ENCODE measurements at places on chromosomes 12 and 14.

DNA sequence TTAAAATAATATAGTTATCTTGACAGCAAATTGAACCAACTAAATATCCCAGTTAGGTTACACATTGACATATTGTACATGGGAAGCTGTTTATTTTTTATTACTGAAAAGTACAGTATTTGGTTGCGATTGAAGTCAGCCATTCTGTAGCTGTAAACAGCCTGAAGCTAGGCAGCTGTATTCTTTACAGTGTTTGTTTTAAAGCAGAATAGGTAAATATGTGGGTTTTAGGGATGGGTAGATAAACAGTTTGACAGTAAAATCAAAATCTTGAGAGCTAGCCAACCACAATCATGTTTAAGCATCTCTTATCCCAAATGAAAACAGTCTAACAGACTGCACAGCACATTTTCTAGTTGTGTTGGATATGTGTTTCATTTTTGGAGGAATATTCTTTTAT lies 45.7 kb downstream of the TTC6 start:
- DNase-seq: no peak

- no peak for DNase-seq
Measured at GRCh38 chr12:116436561-116437249, 122.5 kb upstream of the MAP1LC3B2 start.

GRCh38 chr12:102776041-102776440 lies 141.0 kb downstream of the PAH start:
- no peak for DNase-seq

DNA sequence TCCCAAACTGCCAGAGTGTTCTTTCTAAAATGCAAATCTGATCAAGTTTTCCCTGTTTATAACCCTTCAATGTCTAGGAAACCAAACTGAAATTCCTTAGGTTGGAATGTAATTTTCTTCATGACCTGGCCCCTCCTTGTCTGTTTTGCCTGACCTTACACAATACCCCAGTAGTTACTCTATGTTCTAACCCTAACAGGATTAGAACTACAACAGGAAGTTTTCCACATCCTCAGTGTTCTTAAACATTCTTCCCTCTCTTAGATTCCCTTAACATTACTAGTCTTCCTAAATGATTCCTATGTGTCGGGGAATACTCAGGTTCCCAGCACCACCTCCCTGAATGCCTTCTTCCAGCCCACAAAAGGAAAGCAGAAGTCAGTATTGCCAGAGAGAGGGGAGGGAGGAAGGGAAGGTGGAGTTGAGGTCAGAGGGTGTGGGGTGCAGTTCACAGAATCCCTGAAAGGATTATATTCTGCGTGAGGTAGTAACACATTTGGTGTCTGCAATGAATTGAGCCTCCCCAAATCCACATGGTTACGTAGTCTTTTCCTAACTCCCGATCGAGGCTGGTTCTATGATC lies 72.6 kb downstream of the BBS10 start:
- DNase-seq: no peak

- DNase-seq: no peak
Measured at GRCh38 chr14:50943261-50943942, 881 bp downstream of the PYGL start.

DNA sequence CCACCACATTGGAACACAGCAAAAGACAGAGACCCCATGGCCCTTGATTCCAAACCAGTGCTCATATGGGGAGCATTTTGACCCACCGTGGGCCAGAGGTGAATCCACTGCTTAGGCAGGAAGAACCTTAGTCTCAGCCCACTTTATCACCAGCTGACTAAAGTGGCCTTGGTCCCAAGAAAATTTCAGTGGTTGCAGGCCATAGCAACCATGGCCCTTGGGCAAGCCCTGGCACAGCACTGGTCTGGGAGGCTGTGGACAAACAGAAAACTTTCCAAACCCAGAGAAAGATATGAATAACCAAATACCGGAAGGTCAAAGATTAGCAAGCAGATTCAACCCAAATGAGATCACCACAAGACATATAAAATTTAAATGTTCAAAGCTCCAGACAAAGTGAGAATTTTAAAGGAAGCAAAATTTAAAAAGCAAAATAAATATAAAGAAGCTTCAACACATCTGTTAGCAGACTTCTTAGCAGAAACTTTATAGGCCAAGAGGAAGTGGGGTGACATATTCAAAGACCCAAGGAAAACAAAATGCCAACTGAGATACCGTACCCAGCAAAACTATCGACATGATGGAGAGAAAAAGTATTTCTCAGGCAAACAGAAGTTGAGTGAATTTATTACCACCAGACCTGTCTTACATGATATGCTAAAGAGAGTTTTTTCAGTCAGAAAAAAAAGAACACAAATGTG lies 7.8 kb downstream of the KLRK1 start:
- DNase-seq: no peak

DNA sequence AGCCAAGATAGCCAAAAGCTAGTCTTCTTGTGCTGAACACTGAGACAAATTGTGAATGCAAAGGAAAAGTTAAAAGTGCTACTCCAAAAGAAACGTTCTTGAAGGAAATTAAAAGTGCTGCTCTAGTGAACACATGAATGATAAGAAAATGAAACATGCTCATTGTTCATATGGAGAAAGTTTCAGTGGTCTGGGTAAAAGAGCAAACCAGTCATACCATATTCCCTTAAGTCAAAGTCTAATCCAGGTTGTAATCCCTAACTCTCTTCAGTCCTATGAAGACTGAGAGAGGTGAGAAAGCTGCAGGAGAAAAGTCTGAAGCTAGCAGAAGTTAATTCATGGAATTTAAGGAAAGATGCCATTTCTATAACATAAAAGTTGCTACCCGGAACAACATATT lies 121.5 kb downstream of the MNAT1 start:
- no peak for DNase-seq

DNA sequence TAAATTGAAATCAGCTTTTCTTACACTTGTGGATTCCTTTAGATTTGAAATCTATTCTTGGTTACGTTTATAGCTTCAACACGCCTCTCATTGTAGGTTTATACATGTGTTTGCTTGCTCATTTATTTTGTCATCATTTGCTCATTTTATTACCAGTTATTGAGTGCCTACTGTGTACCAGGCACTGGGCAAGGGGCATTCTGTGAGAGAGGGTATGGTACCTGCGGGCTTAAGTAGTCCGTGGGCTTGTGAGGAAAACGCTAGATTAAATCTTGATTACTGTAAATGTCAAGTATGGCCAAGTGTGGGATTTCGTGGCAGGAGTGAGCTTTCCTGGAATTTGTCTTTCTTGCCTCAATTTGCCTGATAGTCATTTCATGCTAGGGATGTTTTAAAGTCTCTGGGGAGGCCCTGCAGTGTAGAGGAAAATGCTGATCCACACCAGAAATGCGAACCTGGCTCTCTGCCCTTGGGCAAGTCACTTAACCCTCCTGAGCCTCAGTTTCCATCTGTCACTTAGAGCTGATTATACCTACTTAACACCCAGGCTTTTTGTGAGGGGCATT lies 92.7 kb downstream of the CACNA1C start:
- DNase-seq: no peak

- DNase-seq: no peak
Measured at GRCh38 chr12:3042394-3042793, 34.8 kb upstream of the TSPAN9 start.

- no peak for DNase-seq
Measured at GRCh38 chr14:94934276-94934810, 164.4 kb upstream of the GSC start.

DNA sequence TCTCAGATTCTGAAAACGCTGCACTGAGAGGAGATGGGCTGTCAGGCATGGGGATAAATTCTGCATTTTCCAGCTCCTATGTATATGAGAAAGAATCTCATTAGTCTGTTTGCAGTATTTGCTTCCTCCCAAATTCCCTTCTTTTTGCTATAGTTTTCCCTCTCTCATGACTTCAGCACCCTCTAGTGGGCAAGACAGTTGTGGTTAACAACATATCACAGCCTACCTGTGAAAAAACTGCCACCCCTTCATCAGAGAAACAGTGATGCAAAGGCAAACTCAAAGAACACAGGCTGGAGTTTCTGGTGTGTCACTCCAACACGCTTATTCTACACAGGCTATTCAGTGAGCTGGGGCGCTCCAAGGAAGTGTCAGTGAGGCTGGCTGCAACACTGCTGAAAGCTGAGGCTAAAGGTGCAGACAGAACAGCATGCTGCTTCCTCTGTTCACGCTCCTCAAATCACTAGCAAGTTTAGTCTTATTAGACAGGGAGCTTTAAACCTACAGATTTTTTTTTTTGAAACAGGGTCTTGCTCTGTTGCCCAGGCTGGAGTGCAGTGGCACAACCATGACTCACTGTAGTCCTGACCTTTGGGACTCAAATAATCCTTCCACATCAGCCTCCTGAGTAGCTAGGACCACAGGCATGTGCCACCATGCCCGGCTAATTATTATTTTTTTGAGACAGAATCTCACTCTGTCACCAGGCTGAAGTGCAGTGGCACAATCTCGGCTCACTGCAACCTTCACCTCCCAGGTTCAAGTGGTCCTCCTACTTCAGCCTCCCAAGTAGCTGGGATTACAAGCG lies 19.3 kb downstream of the ZC2HC1C start:
- peak; percentile 17 for DNase-seq

DNA sequence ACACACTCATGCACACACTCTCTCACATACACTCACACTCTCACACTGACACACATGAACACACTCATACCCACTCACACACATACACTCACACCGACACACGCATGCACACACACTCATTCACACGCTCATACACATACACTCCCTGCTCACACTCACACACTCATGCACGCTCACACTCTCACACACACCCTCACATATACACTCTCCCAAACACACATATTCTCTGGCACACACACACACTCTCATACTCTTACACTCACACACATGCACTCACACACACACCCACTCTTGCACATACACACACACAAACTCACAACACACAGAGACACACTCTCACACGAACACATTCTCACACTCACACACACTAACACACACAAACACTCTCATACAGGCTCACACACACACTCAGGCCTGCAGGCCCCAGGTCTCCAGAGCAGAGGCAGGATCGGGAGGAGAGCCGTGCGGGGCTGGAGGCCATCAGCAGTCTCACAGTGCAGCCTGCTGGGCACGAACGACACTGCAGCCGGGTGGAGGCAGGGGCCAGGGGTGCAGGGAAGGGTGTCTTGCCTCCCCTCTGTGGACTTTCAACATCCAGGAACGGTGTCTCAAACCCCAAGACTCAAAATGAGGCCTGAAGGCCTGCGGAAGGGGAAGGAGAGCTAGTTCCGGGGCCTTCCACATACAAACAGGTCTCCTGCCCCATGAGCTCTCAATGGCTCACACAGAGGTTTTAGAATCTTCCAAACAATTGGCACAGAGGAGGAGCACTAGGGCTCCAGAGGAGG lies 148.7 kb downstream of the ANO2 start:
- no peak for DNase-seq

- DNase-seq: no peak
Measured at GRCh38 chr14:20682127-20682434, 2.3 kb upstream of the RNASE4 start.

DNA sequence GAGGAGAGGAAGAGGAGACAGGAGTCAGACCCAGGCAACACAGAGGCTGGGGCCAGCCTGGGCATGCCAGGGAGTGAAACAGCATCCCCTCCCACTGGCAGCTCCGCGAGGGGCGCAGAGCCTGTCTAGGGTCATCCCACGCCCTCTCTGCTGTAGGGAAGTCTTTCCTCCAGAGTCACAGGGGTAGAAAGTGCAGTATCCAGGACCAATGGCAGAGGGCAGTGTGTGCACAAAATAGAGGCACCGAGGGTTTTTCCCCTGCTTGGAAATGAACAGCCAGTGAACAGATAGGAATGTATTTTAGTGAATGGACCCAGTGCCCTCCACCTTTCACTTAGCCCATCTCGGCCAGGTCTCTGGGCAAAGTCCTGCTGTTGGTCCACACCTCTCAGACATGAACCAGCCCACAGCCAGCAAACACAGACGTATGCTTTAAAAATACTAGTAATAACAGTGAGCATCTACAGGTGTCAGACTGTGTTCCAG lies 9.4 kb upstream of the KRT74 start:
- DNase-seq: no peak

GRCh38 chr12:119788786-119789185 lies 88.3 kb downstream of the CIT start:
- DNase-seq: no peak

DNA sequence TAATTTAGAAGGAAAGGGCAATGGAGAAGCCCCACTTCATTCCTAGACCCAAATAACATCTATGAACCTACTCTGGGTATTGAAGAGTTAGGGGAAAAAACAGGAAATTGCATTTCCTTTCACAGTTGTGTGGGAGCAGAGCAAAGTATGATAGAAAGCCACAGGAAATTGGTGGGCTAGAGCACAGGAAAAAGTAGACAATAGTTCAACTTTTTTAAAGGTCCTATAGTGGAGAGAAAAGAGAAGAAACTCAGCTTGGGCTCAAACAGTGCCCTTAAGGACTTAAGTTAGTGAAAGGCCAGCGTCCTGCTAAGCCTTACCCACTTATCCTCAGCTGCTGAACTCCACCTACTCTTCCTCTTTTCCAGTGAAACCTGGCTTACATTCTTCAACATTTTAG lies 258.1 kb downstream of the DPY19L2 start:
- no peak for DNase-seq

GRCh38 chr12:45743247-45743646 lies 13.7 kb downstream of the ARID2 start:
- no peak for DNase-seq

DNA sequence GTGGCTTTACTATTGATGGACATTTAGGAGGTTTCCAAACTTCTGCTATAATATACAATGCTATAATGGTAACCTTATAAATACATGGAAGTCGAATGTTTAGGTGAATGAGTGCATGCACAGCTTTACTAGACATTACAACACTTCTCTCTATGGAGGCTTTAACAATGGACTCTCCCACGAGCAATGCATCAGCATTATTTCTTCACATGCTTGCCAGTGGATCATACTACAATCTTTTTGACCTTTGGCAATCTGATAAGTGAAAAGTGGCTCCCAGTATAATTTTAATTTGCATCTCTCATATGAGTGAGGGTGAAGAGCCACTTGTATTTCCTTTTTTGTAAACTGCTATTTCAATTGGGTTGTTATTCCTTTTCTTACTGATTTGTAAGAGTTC lies 18.2 kb downstream of the RDH12 start:
- no peak for DNase-seq

- no peak for DNase-seq
Measured at GRCh38 chr14:75295061-75295461, 16.4 kb downstream of the FOS start.

GRCh38 chr14:79580906-79581305 lies 630.4 kb downstream of the DIO2 start:
- no peak for DNase-seq
